Activated CD4-positive, alpha-beta T cell treated with anti-CD3 and anti-CD28 coated beads, Interleukin-2, amount 50 U/mL, for 16 hours (primary cell): ENCODE measurements at places on chromosomes 13 and 19.

GRCh38 chr13:39779337-39780265 lies 124.1 kb downstream of the COG6 start:
- no peak for DNase-seq

- DNase-seq = no peak
These were observed 1224.2 kb downstream of the SLITRK5 start for GRCh38 chr13:88895261-88895941.

DNA sequence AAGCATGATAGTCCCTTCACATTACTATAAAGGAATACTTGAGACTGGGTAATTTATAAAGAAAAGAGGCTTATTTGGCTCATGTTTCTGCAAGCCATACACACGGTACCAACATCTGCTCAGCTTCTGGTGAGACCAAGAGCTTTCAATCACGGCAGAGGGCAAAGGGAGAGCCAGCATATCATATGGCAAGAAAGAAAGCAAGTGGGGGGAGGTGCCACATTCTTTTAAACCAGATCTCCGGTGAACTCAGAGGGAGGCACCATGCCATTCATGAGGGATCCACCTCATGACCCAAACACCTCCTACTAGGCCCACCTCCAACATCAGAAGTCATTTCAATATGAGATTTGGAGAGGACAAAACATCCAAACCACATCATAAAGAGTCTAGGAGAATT lies 20.3 kb downstream of the XPO4 start:
- DNase-seq = no peak

- no peak for DNase-seq
These were observed 98.1 kb downstream of the DACH1 start for GRCh38 chr13:71768881-71769280.
